ENCODE measurements at places on chromosomes 16 and 17.
A peak's percentile ranks its signal among the peaks of the same experiment; 100 is the strongest.

DNA sequence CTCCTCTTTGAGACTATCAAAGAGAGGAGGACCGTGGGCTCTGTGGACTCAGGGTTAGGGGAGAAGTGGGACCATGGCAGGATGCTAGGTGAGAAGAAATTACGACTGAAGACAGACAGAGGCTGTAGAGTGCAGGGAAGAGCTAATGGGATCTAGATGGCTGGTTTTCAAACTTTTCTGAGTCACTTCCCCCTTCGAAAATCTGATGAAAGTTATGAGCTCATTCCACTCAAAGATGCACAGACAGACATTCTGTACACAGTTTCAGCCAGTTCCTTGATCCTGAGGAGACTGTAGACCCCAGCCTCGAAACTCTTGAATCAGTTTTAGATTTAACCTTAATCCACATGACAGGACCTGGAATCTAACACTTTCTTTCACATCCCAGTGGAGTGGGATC lies 40.7 kb downstream of the RGS9 start:
- DNase-seq = no peak

DNA sequence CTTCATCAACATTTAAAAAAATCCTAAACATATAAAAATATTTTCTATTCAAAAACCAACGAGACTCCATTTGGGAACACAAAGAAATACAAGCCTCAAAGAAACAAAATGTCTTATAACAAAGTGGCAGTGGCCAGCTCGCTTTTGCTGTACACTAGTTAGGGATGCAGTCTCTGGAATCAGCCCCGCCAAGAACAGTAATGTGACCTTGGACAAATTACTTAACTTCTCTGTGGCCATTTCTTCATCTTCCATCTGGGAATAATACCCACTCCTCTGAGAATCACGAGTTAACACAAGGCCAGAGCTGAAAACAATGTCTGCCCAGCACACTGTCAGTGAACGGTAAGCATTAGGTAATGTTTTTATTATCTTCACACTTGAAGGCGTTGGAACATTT lies 5.6 kb downstream of the STAT5B start:
- DNase-seq = no peak

DNA sequence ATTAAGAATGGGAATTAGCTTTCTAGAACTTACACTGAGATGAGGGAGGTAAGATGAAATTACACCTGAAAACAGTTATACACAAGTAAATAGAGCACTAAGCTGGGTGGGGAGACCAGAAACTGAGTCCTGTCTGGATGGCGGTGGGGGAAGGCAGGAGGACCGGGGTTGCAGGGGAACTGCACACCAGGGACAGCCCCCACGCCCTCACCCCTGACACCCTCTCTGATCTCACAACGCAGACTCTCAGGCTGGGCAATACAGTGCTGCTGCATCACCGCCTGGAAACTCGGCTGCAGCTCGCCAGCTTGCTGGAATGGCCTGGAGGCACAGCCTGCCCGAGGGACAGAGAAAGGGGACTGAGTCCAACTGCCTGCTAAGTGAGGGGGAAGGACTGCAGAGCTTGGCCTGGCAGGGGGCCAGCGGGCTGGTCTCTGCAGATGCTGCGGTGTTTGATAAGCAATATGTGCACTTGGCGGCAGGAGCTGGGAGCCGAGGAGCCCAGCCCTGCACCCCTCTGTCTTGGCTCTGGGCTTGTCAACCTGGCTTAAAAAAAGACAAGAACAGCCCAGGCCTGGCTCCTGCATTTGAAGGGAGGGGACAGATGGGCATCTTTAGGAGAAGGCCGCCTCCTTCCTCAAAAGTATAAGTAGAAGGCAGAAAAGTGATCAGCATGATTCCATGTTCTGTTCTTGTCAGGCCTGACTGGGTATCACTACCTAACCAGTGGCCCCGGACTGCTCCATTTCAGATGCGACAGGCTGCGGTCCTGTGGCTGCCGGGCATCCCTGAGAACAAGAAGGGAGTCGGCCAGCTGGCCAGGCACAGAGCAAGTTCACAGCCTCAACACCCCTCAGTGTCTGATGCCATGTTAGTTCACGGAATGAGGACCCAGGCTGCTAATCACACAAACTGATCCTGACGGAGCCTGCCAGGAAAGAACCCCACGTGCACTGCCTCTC lies 30.2 kb downstream of the SPHK1 start:
- no peak for DNase-seq

DNA sequence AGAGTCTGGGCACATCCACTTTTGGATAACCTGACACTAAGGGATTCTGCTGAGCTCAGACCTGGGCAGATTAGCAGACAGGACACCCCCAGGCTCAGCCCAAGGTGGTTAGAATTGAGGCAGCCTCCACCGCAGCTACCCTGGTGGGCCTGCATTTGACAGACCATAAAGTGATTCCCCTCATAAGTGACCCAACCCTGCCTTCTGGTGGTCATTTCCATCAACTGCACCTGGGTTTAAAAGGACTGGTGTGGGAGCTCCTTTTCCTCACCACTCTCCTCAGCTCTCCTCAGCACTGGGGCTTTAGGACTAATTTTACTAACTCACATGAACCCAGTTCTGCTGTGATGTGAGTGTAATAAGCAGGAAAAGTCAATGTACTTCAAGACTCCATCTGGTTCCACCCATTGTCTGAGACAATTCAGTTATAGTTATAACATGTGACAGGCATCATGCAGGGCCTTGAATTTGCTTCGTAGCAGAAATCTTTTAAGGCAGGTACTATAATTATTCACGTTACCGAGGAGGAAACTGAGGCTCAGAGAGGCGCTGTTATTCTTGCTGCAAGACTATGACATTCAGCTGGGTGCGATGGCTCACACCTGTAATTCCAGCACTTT lies 42.5 kb downstream of the MYH3 start:
- peak; percentile 9 for DNase-seq

- no peak for DNase-seq
These were observed 854.1 kb downstream of the KCNJ2 start for GRCh38 chr17:71023249-71024030.

DNA sequence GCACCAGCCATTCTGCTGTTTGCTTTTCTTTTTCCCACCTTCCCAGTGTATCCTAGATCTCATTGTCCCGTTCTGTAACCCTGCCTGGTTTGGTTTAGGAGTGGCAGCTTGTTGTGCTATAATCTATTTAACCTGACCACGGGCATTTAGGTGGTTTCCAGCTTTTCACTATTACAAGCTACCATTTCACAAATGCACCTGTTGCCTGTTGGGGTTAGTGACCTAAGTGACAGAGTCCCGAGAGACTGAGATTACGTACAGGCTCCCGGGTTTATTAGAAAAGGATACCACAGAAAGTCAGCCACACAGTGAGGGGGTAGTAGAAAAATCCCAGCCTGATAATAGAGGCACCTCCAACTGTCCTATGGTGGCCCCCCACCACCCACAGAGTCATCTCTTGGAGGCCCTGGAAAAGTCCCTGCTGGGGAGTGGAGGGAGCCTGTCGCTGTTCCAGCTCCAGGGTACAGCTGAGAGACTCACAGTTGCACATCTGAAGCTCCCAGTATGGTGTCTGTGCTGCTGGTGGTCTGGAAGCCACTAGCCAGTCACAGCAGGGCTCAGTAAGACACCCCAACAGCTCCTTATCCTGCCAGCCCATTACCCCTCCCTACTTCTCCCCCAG lies 21.2 kb downstream of the CLEC16A start:
- DNase-seq = no peak

GRCh38 chr17:3773511-3773910 lies 27.5 kb downstream of the ITGAE start:
- DNase-seq = no peak

GRCh38 chr16:25172831-25173230 lies 43.9 kb upstream of the AQP8 start:
- no peak for DNase-seq

DNA sequence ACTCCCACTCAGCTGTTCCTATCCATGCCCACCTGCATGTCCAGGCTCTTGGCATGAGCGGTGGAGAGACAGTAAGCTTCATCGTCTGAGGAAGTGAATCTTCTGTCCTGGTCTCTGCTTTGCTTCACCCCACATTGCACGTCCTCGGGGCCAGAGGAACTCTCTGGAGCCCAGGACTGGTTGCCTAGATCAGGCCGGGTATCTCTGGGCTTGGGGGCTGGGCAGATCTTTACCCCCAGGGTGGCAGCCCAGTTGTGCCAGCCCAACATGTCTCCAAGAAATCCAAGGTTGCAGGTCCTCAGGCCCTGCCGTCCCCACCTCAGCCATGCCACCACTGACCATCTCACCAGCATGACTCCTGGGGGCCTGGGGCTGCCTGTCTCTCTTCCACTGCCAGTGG lies 58.3 kb downstream of the BEAN1 start:
- no peak for DNase-seq

GRCh38 chr16:50653633-50654519 lies 27.2 kb downstream of the SNX20 start:
- DNase-seq = no peak

DNA sequence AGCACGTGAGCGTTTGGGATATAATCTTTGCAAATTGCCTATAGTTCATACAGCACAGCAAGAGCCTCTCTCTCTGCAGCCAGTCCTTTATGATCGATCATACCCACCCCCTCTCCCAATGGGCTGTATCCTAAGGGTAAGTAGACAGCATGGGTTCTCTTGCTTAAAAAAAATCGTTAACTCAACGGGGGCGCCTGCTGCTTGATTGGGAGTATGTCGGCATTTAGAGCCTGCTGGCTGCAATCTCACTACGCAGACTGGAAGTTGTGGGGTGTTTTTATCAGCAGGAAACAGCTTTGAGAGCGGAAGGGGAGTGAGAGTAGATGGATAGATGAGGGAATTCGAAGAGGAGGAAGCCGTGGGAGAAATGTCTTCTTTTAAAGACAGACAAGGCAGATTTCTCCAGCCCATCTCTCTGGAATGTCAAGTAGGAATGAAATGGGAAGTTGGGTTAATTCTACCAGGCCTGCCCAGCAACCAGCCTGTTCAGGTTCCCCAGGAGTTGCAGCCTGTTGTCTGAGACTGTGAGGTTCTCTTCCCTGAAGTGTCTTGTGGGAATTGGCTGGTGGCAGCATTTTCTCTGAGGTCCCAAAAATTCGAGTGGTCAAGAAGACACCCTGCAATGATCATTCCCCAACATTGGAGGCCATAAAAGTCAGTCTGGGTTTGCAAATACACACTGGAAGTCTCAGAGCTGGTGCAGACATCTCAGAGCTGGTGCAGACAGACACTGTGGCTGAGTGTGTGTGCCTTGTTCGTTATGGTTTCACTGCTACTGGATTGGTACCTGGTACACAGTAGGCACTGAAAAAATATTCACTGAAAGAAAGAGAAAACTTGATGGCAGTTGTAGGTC lies 65.6 kb downstream of the PRKCB start:
- DNase-seq = no peak

DNA sequence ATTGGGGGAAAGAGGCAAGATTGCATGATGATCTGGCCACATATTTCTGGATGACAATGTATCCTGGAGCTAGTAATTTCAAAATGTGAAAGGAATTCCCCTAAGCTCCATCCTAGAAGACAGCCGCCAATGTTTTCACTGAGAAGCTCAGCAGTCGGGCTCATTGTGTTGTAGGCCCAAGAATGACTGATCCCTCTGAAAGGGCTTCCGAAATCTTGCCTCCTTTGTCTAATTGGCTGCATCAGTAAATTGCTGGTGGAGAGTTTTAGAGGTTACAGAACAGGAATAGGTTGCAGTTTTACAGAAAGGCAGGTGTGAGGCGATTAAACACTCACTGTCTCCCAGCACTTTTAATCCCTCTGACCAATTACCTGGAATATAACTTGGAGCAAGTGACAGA lies 464.1 kb upstream of the SALL1 start:
- DNase-seq = no peak

- no peak for DNase-seq
These were observed 4.2 kb downstream of the ITGAE start for GRCh38 chr17:3796822-3797170.

DNA sequence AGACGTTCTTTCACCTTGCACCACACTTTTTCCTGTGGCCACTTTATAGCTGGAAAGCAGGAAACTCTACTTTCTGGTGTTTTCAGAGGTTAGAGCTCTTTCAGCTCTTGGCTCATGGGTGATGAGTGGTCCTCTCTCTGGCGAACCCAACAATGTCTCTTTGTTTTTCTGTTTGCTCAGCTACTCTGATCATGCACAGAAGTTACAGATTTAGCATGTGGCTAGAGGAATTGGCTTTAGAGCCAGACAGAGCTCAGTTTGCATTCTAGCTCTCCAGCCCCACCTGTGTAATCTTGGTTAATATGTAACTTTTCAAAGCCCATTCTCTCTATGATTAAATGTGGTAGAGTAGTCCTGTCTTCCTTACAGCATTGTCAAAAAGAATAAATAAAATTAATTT lies 225.2 kb downstream of the HAPSTR1 start:
- no peak for DNase-seq

DNA sequence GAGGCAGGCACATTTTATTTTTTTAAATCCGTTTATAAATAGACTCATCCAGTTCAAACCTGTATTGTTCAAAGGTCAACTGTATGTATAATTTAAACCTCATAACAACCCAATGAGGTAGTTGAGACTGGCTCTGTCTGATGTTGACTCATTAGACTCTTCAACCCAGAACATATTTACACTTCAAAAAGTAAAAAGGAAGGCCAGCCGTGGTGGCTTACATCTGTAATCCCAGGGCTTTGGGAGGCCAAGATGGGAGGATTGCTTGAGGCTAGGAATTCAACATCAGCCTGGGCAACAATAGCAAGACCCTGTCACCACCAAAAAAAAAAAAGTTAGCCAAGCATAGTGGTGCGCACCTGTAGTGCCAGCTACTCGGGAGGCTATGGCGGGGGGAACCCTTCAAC lies 32.5 kb upstream of the DHRS7B start:
- no peak for DNase-seq

DNA sequence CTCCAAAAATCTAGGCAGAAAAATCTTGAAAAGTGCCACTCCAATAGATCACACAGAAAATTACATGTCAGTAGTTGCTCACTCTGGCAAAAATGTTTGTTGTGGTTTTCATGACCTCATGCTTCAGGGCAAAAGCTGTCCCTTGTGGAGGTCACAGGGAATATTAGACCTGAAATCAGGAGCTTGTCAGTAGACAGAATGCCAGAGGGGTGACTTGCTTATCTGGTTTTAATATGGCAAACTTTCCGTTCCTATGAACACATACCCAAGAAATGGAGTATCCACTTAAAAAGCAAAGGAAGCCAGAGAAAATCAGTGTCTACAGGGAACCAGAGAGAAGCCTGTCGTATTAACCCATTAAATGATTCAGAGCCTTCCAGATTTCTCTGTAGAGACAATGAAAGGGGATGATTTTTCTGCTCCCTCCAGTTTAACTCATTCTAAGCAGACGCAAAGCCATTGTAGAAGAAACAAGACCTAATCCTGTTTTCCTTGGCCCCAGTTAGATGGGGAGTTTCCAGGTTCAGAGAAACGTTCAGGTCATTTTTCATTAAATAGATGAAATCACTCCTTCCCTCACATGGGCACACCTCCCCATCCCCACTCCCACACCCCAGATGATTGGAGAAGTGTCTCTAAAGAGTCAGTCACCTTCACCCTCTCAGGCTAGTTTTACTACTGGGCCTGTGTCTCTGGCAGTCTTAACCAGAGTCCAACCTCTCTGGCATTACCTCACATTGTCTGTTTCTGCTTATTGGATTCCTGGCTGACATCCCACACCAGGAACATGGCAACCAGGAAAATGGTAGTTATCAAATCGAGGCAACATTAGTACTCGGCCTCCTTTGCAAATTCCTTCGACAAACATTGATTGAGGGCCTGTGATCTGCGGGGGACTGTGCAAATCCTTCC lies 6.0 kb downstream of the SOX9 start:
- DNase-seq = no peak

- DNase-seq = no peak
These were observed 22.6 kb upstream of the AXIN2 start for GRCh38 chr17:65583921-65584603.
